ENCODE measurements at places on chromosomes 16 and 17.

GRCh38 chr16:2963723-2964474 is at the start of gene KREMEN2:
KREMEN2 (plus strand) TSS chr16:2964275; CDS start chr16:2964521, 246 bp downstream.
- DNase-seq: peak; percentile 7

GRCh38 chr17:4950075-4950745 is 709 bp upstream of the ENO3 start:
- DNase-seq: no peak

GRCh38 chr17:76635659-76636360 is 7.7 kb downstream of the ST6GALNAC1 start:
- no peak for DNase-seq

DNA sequence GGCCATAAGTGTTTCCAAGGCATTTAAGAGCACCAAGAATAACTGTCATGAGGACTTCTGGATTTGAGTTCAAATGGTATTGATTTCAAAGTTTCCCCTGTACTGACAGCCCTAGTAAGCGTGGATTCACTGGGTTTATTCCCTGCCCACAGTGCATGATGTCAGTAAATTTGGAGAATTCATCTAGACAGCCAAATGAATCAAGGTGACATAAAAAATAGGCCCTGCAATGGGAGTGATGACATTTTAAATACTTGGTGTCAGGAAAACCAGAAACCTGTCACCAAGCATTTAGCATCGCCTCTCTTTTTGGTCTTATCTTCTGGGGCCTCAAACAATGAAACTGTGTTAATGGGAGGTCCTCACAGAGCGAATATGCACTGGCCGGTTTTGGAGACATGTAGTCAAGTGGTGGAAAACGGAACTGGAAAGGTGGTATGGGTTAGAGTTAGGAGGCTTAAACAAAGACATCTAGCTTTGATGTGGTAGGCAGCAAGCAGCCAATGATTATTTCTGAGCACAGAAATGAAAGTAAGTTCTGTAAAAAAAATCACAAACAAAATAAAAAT is 29.1 kb downstream of the COG4 start:
- no peak for DNase-seq

- DNase-seq: peak; percentile 88
These were observed 25.6 kb upstream of the MRPS23 start for GRCh38 chr17:57875290-57876022.

- no peak for DNase-seq
These were observed 17.9 kb downstream of the CCDC102A start for GRCh38 chr16:57518520-57518919.

- no peak for DNase-seq
These were observed 320.2 kb downstream of the MAP2K6 start for GRCh38 chr17:69734656-69735055.
